ENCODE measurements at places on chromosomes 6 and 20.

DNA sequence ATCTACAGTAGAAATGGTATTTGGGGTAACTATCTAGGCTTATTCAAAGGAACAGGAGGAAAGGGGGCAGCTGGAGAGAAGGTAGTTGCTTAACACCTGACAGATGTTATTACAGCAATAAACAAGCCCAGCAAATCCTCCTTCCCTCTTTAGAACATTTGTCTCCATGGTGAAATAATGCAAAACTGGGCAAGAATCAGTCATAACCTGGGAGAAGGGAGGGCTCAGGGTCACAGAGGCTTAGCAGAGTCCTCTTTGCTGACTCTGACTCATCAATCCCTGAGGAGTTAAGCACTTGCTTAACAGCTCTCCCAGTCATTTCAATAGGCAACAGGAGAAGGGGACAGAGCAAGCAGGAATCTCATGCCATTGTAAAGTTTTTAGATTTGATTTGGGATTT, 230.3 kb downstream of the IBTK start:
- no peak for DNase-seq

GRCh38 chr6:43936476-43936875, 166.5 kb downstream of the VEGFA start:
- no peak for DNase-seq

DNA sequence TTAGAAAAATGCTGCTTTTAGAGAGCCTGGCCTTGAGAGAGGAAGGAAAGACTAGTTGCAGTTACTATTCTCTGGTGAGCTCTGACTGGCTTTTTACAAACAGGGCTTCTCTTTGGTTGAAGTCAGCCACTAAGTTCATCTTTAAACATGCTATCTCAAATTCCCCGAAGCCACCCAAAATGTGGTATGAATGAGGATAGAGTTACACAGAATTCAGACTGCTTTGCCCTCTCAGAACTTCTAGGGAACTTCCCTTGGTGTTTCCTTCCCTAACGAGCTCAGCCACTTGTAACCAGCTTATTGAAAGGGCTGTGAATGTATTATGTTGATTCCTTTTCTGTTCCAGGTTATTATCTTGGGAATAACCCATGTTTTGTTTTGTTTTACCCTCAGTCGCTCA, 73.5 kb downstream of the EFHC1 start:
- no peak for DNase-seq

DNA sequence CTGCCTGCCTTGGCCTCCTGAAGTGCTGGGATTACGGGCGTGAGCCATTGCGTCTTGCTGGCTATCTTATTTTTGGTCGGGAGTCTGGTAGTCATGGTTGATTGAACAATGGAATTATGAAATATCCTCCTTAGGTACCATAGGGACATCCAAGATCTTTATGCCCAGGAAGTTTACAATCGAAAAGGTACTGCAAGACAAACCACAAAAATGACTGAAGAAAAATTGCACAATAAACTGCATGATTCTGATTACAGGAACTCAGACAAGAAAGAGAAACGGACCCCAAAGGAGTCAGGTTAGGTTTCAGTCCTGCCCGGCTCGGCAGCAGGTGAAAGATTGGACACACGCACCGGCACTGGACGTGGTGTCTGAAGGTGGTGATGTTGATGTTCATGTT, 5.3 kb downstream of the SLC26A8 start:
- DNase-seq: no peak

GRCh38 chr6:158028876-158029275, 47.2 kb downstream of the SYNJ2 start:
- DNase-seq: no peak

- DNase-seq: no peak
Observed at GRCh38 chr6:156848533-156848932, 71.4 kb downstream of the ARID1B start.

DNA sequence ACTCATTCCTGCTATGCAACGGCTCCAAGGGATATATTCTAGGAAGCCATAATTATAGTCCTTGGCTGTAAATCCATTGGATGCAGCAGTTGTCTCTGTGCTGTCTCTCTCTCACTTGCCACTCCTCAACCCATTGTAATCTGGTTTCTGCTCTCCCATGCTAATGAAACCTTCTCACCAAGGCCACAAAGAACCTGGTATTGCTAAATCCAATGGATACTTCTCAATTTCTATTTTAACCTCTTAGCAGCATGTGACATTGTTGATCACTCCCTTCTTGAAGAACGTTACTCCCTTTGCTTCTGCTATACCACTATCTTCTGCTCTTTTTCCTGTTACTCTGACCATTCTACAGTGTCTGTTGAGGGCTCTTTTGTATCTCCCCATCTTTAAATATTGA, 39.8 kb upstream of the GCLC start:
- DNase-seq: no peak

- DNase-seq: no peak
Observed at GRCh38 chr20:50259705-50260478, 69.3 kb downstream of the CEBPB start.

DNA sequence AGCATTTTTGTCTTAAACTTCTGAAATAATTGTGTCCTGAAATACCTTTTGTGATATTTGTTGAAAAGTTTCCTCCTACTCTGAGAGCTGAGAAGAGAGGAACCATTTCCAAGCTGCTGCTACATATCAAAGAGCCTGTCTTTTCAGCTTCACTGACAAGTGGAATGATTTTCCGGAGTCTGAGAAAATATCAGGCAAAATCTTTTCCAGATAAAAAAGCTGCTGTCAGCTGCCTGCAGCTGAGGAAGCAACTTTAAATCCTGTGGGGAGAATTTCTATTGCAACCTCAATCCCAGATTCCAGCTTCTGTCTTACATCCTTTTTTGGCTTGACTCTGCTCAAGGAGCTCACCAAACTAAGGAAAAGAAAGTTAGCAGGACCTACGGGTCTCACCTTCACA, 904.3 kb downstream of the PHF3 start:
- DNase-seq: no peak

DNA sequence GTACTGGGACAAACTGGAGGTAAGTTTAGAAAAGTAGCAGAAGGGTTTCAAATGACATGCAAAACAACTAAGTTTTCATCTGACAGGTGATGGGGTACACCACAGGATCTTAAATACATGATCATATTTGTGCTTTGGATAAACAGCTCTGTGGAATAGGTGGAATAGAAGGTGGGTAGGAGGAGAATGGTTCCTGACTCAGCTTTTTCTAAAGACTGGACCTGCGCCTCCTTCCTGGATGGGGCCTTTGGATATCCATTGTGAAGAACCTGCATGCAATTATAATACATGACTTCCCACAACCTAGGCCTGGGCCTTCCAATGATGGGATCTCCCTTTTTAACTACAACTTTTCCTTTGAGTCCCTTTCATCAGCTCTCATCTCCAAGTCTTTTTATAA, 145.9 kb downstream of the AHI1 start:
- DNase-seq: no peak

GRCh38 chr6:19245656-19246055, 591.5 kb upstream of the ID4 start:
- no peak for DNase-seq

DNA sequence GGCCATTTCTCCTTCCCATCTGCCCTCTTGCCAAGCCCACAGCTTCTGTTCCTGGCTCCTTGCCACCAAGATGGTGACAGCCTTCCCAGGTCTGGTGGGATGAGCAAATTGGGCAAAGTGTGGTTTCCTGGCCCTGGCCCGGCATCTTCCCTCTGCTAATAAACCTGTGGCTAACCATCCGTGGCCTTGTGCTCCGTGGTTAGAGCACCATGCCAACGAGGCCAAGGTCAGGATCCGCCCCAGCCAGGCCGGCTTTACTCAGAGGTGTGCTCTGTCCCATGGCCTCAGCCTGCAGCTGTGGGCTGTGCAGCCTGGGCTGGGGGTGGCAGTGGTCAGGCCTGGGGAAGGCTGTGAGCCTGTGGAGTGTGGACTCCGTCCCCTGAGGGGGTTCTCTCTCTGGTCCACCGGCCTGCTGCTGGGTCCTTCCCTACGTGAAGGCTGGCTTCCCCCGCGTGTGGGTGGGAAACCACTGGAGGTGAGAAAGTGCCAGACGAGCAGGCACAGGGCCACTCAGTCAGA, 117.4 kb downstream of the VEGFA start:
- DNase-seq: no peak

- DNase-seq: peak; percentile 40
Observed at GRCh38 chr6:45494416-45495135, 116.8 kb upstream of the SUPT3H start.

DNA sequence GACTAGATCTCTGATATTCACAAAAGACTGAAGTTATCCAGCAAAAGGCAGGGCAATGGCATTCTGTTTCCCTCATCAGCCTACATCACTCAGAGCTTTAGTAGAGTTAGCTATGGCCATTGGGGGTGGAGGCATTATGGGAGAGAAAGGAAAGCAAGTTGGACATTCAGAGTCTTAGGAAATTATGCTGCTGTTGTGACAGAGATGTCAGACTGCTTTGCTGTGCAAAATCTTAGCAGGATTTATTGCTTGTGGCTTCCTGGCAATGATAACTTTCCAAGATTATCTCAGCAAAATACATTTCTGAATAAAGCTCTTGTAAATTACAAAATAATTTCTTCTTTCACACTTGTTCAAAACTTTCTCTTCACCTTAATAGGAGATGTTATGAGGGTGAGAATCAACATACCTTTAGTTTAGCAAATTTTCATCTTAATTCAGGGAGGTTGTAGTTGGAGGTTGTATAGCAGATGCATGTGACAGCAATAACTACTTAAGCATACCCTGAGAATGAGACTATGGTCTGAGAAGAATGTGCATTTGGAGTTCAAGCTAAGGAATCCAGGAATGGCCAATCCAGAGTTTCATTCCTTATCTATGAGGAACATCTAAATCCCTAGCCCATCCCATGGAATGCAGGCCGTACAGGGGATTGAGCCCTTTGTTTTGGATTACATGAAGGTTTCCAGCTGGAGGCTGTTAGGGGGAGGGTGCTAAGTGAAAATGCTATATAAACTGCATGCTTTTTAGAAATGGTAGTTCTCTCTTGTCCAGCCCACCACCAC, 179.8 kb downstream of the HAO1 start:
- DNase-seq: no peak

GRCh38 chr20:20454367-20454766, 86.5 kb downstream of the INSM1 start:
- no peak for DNase-seq

DNA sequence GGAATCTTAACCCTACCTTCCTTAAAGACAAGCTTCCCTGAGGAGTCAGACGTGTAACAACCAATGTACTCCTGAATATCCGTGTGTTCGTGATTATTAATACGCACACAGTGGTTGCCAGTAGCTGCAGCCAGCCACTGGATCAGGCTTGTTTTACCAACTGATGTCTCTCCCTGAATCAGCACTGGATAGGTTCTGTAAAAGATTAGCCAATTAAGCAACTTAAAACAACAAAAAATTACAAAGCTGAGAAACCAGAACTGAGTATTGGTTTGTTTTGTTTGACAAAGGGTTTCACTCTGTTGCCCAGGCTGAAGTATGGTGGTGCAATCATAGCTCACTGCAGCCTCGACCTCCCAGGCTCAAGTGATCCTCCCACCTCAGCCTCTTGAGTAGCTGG, 69.3 kb downstream of the MDN1 start:
- no peak for DNase-seq

GRCh38 chr6:44537306-44538049, 150.0 kb downstream of the CDC5L start:
- no peak for DNase-seq

DNA sequence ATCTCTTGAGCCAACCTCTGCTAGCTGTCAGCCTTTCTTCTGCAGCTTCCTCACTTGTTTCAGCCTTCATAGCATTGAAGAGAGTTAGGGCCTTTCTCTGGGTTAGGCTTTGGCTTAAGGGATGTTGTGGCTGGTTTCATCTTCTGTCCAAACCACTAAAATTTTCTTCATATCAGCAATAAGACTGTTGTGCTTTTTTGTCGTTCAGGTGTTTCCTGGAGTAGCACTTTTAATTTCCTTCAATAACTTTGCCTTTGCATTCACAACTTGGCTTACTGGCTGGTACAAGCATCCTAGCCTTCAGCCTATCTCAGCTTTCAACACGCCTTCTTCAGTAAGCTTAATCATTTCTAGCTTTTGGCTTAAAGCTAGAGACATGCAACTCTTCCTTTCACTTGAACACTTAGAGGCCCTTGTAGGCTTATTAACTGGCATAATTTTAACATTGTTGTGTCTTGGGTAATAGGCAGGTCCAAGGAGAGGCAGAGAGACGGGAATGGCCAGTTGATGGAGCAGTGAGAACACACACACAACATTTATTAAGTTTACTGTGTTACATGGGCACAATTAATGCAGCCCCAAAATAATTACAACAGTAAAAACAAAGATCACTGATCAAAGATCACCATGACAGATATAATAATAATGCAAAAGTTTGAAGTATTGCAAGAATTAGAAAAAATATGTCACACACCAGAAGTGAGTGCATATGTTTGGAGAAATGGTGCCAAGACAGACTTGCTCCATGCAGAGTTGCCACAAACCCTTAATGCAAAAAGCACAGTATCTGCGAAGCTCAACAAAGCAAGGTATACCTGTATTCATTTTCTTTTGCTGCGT, 98.6 kb downstream of the HIVEP1 start:
- peak; percentile 28 for DNase-seq

DNA sequence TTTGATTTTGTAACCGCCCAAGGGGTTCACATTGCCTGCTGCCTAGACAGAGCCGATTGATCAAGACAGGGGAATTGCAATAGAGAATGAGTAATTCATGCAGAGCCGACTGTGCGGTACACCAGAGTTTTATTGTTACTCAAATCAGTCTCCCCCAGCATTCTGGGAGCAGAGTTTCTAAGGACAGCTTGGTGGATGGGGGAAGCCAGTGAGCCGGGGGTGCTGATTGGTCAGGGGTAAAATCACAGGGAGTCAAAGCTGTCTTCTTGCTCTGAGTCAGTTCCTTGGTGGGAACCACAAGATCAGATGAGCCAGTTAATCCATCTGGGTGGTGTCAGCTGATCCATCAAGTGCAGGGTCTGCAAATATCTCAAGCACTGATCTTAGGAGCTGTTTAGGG, 60.0 kb upstream of the EZR start:
- peak; percentile 6 for DNase-seq

GRCh38 chr6:106318061-106318460, 7.5 kb downstream of the ATG5 start:
- DNase-seq: no peak

DNA sequence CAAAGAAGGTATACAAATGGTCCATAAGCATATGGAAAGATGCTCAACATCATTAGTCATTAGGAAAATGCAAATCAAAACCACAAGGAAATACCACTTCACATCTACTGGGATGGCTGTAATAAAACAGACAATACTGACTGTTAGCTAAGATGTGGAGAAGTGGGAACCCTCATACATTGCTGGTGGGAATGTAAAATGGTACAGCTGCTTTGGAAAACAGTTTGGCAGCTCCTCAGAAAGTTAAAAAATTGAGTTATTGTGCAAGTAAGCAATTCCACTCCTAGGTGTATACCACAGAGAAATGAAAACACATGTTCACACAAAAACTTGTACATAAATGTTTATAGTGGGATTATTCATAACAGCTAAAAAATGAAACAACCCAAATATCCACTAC, 173.0 kb upstream of the JAG1 start:
- no peak for DNase-seq
